ENCODE measurements at places on chromosomes 6 and 20. TPM values are rescaled to one million over a fixed set of nuclear protein-coding genes. Genes with fewer than 3 reads are reported as not detected.

Gene PTCRA
- 1.1 TPM for total RNA-seq

Gene LPIN3
- 1.5 TPM for total RNA-seq

DNA sequence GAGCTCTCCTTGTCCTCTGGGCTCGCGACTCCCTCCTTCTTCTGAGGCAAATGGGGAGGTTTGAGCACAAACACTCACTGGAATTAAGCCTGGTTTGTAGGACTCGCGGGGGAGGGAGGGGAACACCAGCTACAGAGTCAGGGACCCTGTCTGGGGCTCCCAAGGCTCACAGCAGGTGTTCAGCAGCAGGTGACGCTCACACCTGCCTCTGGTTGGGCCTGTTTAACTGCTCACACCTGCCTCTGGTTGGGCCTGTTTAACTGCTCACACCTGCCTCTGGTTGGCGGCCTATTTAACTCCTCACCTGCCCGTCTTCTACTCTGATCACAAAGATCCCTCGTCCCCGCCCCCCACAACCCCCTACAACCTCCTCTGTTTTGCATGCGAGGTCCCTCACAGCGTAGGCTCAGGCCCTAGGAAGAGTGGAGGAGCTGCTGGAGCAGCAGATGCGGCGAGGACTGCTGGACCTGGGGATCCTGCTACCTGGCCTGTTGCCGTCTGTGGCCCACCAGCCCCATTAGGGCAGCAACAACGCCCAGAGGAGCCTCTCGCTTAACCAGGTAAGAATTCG, 181.9 kb downstream of the ERMARD start:
- DNase-seq = no peak

DNA sequence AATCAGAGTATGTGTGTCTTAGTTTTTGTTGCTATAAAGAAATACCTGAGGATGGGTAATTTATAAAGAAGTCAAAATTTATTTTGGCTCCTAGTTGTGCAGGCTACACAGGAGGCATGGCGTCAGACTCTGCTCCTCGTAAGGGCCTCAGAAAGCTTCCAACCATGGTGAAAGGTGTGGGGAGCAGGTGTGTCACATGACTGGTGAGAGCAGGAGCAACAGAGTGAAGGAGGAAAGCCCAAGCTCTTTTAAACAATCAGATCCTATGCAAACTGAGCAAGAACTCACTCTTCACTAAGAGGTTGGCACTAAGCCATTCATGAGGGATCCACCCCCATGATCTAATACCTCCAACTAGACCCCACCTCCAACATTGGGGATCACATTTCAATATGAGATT, 1524.3 kb downstream of the HACE1 start:
- DNase-seq = no peak

DNA sequence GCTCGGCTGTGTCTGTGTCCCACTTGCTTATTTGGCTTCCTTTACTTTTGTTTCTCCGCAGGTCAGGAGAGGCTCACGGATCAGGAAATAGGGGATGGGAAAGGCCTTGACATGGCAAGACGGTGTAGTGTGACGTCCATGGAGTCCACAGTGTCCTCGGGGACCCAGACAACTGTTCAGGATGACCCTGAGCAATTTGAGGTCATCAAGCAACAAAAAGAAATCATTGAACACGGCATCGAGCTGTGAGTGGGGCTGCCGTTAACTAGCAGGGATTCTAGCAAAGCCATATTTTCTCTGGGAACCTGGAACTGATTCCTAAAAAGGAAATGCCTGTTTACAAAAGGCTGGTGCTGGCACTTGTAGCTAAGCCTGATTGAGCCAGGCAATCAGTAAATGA, 54.4 kb downstream of the ARFGEF2 start:
- DNase-seq = no peak

DNA sequence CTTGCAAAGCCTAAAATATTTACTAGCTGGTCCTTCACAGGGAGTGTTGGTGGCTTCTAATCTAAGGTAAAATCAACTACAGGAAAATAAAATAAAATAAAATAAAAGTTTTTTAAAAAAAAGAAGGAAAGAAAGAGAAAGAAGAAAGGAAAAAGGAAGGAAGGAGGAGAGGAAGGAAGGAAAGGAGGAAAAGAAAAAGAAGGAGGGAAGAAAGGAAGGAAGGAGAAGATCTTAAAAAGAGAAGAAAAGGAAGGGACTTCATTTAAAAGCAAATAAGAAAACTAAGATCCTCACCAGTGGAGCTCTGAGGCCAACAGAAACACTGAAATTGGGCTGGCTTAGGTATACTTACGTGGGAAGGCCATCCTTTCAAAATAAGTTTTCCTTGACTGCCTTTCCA, 178.4 kb downstream of the TSHZ2 start:
- DNase-seq = no peak

Gene BACH2
- total RNA-seq = 3.7 TPM

Gene C6orf118
- not detected for total RNA-seq

DNA sequence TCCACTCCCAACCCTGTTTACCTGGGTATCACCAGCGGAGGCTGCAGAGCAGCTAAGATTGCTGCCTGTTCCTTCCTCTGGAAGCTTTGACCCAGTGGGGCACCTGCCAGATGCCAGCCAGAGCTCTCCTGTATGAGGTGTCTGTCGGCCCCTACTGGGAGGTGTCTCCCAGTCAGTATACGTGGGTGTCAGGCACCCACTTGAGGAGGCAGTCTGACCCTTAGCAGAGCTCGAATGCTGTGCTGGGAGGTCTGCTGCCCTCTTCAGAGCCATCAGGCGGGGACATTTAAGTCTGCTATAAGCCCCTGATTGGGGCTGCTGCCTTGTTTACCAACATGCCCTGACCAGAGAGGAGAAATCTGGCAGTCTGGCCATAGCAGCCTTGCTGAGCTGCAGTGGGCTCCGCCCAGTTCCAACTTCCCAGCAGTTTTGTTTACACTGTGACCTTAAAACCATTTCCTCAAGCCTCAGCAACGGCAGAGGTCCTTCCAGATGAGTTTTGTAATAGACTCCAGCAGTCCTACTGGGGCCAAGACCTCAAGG, 2.8 kb downstream of the RAET1E start:
- no peak for DNase-seq

GRCh38 chr6:130935978-130936377, 108.8 kb downstream of the SMLR1 start:
- no peak for DNase-seq

DNA sequence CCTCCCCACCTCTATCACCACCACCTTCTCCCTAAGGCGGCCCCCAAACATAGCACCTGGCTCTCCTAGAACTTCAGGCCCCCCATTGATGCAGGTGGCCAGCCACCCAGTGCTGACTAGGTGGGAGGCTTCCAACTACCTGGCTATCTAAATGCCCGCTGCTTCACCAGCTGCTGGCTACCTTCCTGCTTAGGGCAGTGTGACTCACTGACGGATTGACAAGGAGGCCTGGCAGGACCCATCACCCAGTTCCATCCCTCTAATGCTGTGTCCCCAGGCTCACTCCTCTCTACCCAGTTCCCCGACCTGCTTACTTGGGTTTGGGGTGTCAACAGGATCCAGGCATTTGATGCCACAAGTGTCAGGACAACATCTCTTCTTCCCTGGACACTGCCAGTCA, 1.1 kb downstream of the SLPI start:
- DNase-seq = no peak

Gene CTAGE9
- not detected for total RNA-seq

- no peak for DNase-seq
Observed at GRCh38 chr6:139251045-139251690, 40.6 kb downstream of the TXLNB start.

Gene KIZ
- total RNA-seq = 4.7 TPM

GRCh38 chr20:40181676-40182075, 507.4 kb downstream of the MAFB start:
- no peak for DNase-seq

DNA sequence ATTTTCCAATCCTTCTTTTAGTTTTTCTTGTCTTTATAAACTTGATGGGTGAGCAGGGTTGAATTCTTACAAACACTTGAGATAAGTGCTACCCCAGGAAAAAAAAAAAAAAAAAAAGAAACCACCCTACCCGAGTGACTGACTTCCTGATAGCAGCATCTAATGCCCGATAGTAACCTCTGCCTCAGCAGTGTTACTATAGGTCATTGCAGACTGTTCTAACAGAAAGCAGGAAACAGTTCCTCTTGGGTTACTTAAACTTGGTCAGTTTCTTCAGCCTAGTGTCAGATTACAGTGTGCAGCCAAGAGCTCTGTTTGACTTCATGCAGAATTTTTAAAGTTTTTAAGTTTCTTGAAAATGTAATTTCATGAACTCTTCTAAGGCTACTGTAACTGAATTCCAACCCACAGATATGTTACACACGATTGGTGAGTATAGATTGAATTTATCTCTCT, 2.1 kb downstream of the MYLIP start:
- DNase-seq = no peak

GRCh38 chr20:57821935-57822334, 112.1 kb upstream of the PMEPA1 start:
- no peak for DNase-seq

- no peak for DNase-seq
Observed at GRCh38 chr6:99485395-99485773, 29.8 kb downstream of the USP45 start.

Gene ADGB
- total RNA-seq = 0.23 TPM

Gene SUMO4
- total RNA-seq = 3.3 TPM

Gene NMBR
- not detected for total RNA-seq

Gene CALHM4
- total RNA-seq = not detected

Gene ZNF217
- total RNA-seq = 14.9 TPM

Gene C6orf163
- total RNA-seq = 3.0 TPM

Data from liver (tissue), 10 donors.